ENCODE measurements at places on chromosomes 11 and 22.

- DNase-seq = no peak
These were observed 123.4 kb downstream of the SLC17A6 start for GRCh38 chr11:22461626-22462025.

DNA sequence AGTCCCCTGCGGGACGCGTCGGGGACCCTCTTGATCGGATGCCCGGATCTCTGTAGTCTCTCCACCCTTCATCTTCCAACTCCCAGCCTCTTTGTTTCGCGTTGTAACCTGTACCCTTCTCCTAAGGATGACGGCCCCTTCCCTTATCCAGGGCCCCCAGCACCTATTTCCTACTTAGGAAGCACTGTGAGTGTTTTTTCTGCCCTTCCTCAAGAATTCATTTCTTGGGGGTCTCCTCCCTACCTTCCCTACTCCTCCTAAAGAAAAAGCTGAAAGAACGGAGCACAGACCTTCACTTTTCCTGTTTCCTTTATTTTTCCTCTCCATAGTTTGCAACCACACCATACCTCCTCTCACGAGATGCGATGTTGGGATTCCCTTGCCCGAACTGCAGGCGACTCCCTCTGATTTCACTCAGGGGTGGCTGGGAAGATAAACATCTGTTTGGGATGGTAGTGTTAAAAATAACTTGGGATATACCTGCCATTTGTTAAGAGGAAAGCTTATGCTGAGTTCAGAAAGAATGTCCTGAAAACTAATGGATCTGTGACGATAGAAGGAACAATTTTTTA, 593 bp downstream of the FAM118B start:
- no peak for DNase-seq

DNA sequence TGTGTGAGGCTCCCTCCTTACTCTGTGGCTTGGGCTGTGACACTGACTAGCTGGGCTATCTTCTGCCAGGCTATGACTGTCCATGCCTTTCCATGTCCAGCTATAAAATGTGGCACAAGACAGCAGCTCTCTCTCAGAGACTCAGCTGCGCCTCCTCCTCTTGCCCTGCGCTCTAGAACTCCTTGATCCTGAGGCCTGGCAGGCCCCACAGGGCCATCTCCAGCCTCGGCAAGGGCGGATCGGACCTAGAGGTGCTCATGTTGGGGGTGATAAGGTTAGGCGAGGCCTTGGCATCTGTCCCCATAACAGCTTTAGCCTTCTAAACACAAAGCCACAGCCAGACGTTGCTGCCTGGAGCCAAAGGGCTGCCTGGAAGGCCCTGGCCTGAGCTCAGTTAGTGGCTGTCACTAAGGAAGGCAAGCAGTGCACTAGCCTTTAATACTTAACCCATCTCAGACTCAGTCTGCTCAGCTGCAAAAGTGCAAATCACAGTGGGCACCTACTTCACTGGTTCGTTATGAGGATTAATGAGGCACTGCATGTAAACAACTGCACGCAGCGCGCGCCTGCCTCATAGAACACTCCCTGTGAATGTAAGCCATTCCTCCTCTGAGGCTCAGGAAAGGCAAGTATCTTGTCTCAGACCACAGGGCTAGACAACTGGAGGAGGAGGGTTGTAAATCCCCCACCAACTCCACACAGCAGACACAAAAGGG, 1.2 kb downstream of the GUCD1 start:
- DNase-seq = no peak

DNA sequence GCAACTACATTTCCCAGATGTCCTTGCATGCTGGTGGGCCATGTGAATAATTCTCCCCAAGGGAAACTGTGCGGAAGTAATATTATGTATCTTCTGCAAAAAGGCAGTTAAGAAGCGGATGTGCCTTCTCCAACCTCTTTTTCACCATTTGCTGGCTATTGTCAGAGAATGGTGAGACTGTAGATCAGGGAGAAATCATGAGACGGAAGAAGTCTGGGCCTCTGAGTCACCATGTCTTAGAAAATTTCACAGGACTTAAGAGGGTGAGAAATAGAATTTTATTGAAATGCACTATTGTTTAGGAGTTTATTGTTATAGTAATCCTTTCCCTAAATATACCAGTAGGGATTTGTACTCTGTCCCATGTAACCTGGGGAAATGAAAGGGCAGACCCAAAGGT, 298.7 kb upstream of the ZC3H12C start:
- DNase-seq = no peak

DNA sequence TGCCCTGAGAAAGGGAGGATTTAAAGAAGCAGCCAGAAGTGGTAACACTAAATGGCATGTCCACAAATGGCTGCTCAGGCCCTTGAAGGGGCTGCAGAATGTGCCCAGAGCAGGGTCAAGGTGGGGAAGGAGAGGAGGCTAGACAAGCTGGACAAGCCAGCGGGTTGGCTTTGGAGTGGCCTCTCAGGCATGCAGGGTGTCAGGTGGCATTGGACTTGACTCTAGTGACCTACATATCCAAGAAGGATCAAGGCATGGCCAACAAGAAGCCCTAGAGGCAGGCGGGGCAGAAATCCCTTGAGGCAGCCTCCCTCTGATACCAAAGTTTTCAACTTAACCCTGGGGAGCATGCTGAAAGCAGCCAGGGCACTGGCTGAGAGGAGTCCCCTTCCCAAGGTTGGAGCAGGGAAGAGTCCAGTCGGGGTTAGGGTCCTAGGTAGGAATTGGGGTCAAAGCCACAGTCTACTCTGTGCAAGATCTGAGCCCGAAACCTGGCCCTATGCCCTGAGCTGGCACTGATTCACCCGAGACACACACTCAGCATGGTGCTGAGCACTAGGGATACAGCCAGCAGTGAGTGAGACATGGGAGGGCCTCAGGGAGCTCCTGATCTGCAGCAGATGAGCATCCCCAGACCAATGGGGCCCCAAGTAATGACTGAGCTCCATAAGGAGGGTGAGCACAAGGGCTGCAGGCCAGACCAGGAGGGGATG, 95.8 kb upstream of the ASPHD2 start:
- DNase-seq = no peak
